NCI-H1092 treated with DMSO at 0.1 percent for 48 hours (cell line): ENCODE measurements at places on chromosomes 3 and 15.

DNA sequence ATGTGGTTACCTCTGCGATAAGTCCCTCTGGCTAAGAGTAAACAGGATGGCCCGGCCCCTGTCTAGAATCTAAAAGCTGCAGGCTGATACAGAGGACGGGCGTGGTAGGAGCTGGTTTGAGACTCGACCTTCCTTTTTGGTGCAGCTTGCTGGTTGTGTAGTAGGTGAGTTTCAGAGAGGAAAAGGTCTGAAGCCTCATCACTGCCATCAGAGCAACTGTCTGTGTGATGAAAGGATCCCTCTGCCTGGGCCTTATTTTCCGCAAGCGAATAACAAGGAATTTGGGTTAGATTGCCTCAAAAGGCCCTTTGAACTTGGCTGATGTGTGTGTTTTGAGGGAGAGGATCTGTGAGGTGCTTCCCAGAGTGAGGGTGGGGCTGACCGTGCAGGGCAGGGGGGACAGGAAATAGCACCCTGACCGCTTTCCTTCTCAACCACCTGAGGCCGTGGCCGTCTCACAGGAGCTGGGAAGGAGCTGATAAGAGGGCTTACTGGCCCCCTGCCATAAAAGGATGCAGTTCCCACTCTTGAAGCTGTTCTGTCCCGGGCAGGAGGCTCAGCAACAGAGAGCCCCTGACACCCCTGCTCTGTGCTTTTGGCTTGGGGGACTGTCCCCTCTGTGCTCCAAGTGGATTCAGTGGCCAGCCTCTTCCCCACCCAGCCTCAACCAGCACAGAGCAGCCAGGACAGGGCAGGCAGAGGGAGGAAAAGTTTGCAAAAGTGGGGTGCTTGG lies 45.6 kb upstream of the TFRC start:
- no peak for DNase-seq

GRCh38 chr3:176359211-176359610 lies 838.1 kb downstream of the TBL1XR1 start:
- DNase-seq = no peak

DNA sequence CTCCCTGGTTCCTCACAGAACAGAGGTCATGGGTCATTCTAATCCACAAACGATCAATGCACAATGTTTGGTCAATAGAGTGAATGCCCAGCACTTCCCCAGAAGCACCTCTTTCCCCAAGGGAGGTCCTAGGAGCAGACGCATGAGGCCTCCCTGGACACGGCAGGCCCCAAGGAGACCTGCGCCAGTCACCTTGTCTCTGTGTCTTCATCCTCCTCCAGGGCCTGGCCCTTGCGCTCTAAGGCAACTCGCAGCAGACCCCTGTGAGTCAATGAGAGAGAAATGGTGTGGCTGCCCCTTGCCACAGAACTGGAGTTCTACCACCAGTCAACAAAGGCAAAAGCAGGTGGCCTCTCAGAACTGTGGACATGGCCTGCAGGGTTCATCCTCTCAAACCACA lies 18.1 kb downstream of the ALS2CL start:
- no peak for DNase-seq

- DNase-seq = no peak
Measured at GRCh38 chr15:36557364-36557763, 22.1 kb upstream of the CDIN1 start.

- DNase-seq = no peak
Measured at GRCh38 chr15:70853318-70853972, 512 bp downstream of the LARP6 start.

- DNase-seq = no peak
Measured at GRCh38 chr3:13133471-13133981, 60.3 kb upstream of the IQSEC1 start.

DNA sequence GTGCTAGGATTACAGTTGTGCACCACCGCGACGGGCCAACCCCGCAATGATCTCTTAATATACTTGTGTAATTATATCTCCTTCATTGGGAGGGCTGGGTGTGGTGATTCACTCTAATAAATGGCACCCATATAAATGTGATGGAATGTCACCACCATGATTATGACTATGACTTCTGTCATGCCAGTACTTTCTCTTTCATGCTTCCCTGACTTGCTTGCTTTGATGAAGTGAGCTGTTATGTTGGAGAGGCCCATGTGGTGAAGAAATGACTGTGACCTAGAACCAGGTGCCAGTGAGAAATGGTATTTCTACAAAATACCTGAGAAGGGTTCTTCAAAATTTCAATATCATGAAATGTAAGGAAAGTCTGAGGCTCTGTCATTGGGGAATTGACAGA lies 24.4 kb upstream of the TP63 start:
- DNase-seq = no peak

DNA sequence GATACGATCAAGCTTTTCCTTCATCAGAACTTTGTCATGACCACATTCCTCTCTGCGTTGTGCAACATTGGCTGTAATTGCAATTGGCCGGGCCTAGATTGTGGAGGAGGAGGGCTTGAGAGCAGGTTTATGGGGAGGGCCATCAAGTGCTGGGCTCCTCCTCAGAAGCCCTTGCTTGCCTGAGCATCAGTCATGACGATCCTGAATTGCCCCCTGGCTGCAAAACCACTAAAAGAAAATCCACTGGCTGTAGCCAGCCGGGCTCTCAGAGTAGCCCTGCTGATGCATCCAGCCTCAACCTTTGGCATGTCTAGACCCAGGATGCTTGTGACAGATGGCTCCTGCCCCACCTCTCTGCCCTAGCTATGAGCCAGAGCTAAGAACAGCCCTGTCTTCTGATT lies 13.4 kb upstream of the TRH start:
- no peak for DNase-seq

- no peak for DNase-seq
Measured at GRCh38 chr3:142259359-142259758, 34.0 kb upstream of the GK5 start.

DNA sequence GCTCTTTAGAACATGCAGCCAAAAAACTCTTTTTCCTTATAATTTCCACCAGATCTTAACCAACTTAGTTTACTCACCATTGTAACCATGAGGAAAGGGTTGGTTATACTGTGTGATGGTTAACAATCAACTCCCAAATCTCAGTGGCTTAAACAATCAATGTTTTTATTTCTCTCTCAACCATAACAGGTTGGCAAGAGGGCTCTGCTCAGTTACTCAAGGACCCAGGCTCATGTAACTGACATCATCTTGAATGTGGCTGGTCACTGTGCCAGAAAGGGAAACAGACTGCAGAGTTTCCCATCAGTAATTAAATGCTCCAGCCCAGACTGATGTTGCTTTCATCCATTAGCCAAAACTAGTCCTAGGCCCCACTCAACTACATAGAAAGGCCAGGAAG lies 69.0 kb downstream of the ANKRD28 start:
- no peak for DNase-seq

- no peak for DNase-seq
Measured at GRCh38 chr3:39383881-39384664, 903 bp downstream of the SLC25A38 start.

DNA sequence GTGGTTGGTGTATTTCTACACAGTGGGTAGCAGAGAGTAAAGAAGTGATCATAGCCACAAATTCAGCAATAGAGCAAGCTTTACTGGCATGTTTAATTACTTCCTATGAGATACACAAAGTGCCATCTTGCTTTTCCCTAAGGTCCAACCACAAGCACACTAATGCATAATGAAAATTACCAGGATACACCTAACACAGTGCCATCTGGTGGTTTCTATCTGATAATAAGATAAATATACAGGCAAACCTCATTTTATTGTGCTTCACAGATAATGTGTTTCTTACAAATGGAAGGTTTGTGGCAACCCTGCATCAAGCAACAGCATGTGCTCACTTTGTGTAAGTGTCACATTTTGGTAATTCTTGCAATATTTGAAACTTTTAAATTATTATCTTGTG lies 223.0 kb downstream of the NSUN3 start:
- DNase-seq = no peak

DNA sequence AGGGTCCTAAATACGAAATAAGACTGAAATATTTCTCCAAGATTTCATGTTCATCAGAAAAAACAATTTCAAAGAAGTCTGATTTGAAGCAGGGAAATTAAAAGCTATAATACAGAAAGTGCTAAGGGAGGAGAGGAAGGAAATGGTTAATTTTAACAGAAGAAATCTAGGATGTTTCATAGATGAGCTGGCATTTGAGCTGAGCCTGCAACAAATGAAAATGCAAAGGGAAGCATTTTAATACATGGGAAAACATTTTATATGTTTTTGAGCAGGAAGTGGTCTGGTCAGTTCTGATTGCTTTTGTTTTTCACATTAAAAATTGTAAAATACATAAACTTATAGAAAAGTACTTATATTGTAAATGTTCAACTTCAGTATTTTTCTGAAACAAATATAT lies 17.2 kb upstream of the RAP2B start:
- no peak for DNase-seq

DNA sequence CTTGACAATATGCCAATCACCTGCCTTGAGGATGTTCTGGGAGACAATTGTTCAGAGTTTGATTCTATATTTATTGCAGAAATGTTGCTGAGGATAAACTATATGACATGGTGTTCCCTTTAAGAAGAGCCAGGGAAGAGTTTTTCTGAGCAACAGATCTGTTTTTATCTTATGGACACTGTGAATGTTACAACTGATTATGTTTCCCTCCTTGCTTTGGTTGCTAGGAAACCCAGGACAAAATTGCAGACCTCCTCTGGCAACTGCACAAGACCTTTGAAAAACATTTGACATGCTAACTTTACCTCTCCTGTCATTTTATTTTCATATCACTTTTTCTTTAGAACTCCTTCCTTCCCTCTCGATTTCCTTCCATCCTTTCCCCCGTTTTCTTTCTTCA lies 8.2 kb upstream of the TM6SF1 start:
- no peak for DNase-seq

DNA sequence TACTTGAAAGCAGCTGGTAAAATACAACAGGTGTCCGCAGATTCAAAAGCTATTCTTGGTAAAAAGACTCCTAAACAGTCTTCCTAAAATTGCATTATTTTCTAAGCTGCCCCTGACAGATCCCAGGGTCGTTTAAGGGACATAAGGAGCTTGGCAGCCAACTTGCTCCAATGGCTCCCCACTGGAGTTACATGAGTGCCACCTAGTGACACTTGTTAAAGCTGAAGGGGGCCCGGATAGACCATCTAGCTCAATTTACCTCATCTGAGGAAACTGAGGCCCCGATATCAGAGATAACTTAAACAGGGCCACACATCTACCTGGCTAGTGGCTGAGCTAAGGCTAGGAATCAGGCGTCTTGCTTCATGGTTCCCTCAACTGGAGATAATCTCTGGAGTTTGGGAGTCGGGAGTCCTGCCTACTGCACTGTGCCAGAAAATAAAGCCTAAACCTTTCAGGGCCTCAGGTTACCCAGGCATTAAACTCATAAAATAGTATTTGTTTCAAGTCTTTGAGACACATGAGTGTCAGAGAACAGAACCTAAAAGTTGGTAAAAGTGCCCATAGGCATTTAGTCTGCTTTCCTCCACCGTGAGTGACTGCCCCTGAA lies 6.5 kb upstream of the TBC1D23 start:
- peak; percentile 55 for DNase-seq

GRCh38 chr3:14460342-14461005 lies 58.1 kb downstream of the SLC6A6 start:
- DNase-seq = peak; percentile 53

GRCh38 chr3:11445883-11446282 lies 173.7 kb downstream of the ATG7 start:
- DNase-seq = no peak

DNA sequence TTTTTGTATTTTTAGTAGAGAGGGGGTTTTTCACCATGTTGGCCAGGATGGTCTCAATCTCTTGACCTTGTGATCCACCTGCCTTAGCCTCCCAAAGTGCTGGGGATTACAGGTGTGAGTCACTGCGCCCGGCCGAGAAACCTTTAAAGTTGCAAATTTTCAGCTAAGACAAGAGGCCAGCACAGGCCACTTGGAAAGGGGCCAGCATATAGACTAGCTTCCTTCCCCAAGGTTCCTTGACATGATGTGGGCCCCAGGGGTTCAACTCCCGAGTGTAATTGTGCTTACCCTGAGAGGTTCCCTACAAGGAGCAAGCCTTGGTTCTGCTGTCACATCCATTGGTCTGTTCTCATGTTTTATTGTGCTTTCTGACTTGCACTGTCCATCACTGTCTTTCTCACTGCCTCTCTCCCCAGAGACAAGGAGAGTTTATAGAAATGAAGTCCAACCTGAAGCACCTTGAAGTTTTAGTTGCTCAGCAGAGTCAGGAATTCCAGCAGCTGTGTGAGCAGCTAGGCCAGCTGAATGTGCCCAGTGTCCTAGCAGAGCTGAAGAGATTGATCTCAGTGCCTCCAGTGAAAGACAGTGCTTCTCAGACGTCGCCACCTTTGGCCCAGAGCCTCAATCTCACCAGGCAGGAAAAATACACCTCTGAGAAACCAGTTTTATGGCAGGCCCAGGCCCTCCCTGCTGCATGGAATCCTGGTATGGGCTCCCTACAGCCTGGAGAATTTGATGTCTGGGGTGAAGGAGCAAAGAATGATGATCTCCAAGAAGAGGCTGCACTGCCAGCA lies 21.1 kb downstream of the C3orf62 start:
- no peak for DNase-seq

- DNase-seq = peak; percentile 17
Measured at GRCh38 chr15:90062023-90062442, 40.2 kb downstream of the IDH2 start.

- DNase-seq = no peak
Measured at GRCh38 chr15:92533298-92533697, 122.3 kb downstream of the FAM174B start.
